ENCODE measurements at places on chromosomes 6 and 20. TPM values are rescaled to one million over a fixed set of nuclear protein-coding genes. Genes with fewer than 3 reads are reported as not detected.

FABP7 gene
- total RNA-seq, result not detected

SCRT2 gene
- total RNA-seq, result not detected

FAM83C gene
- not detected for total RNA-seq

CAGE1 gene
- total RNA-seq, result not detected

KLC4 gene
- 21.1 TPM for total RNA-seq

LGSN gene
- total RNA-seq, result not detected

ULBP3 gene
- total RNA-seq, result 4.5 TPM

SF3B5 gene
- 38.5 TPM for total RNA-seq

TCF21 gene
- 1.4 TPM for total RNA-seq

BIRC7 gene
- not detected for total RNA-seq

Measured in smooth muscle cell of the umbilical artery (primary cell).